ENCODE measurements at places on chromosomes 7 and 10.

- DNase-seq = no peak
Observed at GRCh38 chr7:139721417-139721816, 56.4 kb downstream of the HIPK2 start.

GRCh38 chr7:34928052-34928451 is 109.2 kb downstream of the DPY19L1 start:
- DNase-seq = peak; percentile 51

DNA sequence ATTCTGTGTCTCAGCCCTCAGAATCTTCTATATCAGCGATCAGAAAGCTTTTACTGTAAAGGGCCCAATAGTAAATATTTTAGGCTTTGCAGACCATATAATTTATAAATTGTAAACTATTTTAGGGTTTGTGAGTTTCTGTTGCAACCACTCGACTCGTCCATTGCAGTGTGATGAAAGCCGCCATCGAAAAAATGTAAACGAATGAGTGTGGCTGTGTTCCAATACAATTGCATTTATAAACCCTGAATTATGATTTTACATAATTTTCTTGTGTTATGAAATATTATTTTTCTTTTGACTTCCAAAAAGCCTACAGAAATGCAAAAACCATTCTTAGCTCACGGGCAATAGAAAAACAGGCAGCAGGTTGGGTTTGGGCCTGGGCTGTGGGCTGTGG is 62.5 kb upstream of the ADO start:
- DNase-seq = no peak

GRCh38 chr7:34067005-34067778 is 161.9 kb downstream of the BMPER start:
- DNase-seq = no peak

GRCh38 chr7:131196803-131197202 is 130.9 kb upstream of the MKLN1 start:
- DNase-seq = peak; percentile 17

GRCh38 chr10:96919785-96920430 is 87.8 kb downstream of the LCOR start:
- no peak for DNase-seq

DNA sequence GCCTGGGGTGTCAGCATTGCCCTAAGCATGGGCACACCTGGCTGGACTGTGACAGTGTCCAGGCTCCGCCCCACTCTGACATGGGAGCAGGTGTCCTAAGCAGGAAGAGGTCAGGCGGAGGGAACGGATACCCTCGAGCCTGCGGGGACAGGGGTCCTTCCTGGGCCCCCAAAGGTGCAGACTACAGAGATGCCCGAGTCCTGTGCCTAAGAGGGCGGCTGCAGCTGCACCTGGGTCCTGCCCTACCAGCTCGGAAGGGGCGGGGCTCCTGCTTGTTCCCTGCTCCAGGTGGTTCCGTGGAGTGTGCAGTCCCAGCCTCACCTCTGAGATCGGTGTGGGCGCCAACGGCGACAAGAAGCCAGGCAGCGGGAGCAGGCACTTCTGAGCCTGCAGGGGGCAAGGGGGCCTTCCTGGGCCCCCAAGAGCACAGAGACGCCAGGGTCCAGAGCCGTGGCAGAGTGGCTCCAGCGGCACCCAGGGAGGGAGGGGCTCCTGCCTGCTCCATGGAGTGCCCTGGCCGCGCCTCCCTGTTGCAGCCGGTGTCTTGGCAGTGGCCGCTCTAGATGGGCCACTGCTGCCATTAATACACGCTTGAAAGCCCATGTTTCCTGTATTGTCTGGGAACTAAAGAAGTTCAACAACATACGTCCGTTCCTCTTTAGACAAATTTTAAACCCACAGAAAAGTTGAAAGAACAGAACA is 64.5 kb upstream of the CACNA2D1 start:
- no peak for DNase-seq

DNA sequence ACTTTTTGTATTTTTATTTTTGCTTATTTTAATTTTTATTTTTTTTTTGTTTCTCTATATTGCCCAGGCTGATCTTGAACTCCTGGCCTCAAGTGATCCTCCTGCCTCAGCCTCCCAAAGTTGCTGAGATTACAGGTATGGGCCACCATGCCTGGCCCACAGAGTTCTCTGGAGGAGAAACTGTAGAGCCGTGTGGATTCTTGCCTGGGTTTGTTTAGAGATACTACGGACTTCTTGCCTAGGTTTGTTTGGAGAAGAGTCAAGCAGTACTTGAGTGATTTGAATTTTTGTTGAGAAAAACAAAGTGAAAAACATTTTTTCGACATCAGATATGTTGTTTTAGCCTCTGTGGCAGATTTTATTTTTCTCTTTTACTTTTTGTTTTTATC is 99.0 kb downstream of the CAMK1D start:
- DNase-seq = peak; percentile 2
